ENCODE measurements at places on chromosomes 11 and 22.

DNA sequence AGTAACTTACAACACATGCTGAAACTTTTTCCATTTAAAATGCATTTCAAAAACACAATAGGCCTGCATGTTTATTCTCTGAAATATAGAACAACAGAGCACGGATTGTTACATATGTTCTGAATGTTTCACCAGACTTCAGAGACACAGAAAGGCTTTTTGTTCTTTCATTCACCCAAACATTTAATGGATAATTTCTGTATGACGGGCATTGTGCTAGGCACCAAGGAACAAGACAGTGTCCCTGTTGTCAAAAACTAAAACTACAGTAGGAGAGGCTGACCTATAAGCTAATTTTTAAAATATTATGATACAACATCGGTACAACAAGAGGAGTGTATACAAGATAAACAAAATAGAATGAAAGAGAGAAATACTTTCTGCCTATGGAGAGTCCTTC is 81.9 kb upstream of the TEAD1 start:
- no peak for DNase-seq

GRCh38 chr11:120142441-120143100 is 4.7 kb upstream of the TRIM29 start:
- DNase-seq: no peak

- peak; percentile 78 for DNase-seq
These were observed 55.8 kb upstream of the RRAS2 start for GRCh38 chr11:14414470-14415461.

- DNase-seq: no peak
These were observed 33.0 kb upstream of the NUP160 start for GRCh38 chr11:47881145-47881544.

- DNase-seq: no peak
These were observed 29.8 kb downstream of the ABTB2 start for GRCh38 chr11:34327804-34328631.

- no peak for DNase-seq
These were observed 532.1 kb downstream of the BUD13 start for GRCh38 chr11:116240710-116241109.

GRCh38 chr22:35582218-35582860 is 34.8 kb downstream of the MB start:
- DNase-seq: no peak

GRCh38 chr11:95682552-95682951 is 107.0 kb downstream of the FAM76B start:
- DNase-seq: peak; percentile 42

GRCh38 chr11:134071306-134071705 is 2.4 kb downstream of the JAM3 start:
- no peak for DNase-seq

GRCh38 chr11:34445956-34446355 is 7.2 kb downstream of the CAT start:
- DNase-seq: no peak

- DNase-seq: no peak
These were observed 88.4 kb upstream of the RTL6 start for GRCh38 chr22:44586351-44586990.

- DNase-seq: peak; percentile 93
These were observed at the start of gene NUP160 for GRCh38 chr11:47847892-47848699. TSS of gene NUP160 (minus strand) at chr11:47848350. CDS start at chr11:47848318, 32 bp downstream.

GRCh38 chr11:11140510-11140909 is 212.5 kb downstream of the CSNK2A3 start:
- no peak for DNase-seq

- no peak for DNase-seq
These were observed 122.2 kb downstream of the C11orf58 start for GRCh38 chr11:16860617-16861016.

DNA sequence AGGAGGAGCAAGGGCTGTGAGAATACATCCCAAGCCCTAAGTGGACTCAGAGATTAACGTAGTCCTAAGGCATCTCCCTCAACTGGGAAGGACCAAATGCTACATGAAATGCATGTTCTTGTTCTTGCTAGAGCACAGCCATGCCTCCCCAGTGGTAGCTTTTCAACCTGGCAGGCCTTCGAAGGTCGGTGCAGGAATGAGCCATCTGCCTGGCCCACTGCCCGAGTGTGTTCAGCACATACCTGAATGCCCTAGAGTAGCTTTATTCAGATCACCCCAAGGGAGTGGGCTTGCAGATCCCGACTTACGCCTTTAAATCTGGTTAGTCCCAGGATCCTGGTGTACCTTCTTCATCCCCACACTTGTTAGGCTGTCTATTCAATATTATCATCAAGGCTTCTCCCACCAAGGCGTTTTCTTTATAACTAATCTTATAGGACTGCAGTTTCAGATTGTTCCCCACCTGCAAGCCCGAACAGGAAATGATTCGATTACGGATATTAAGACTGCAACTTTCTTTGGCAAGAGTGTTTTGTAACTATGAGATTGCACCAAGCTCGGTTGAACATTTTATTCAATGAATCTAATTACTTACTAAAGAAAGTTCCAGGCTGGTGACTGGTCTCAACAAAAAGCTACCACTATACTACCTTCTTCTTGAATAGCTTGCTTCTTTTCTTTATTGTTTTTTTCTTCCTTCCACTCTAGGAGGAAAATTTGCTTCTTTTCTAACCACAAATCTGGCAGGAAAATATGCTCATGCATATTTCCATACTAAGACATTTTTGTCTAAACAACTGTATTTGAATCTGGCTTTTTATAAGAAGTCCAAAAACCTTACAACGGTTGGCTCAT is 115.6 kb downstream of the SGSM3 start:
- no peak for DNase-seq

- DNase-seq: no peak
These were observed 216.5 kb upstream of the PLET1 start for GRCh38 chr11:112477152-112477551.

- peak; percentile 51 for DNase-seq
These were observed 9.4 kb downstream of the PLAAT2 start for GRCh38 chr11:63553759-63554158.

GRCh38 chr11:17730608-17731462 is 3.7 kb upstream of the KCNC1 start:
- peak; percentile 82 for DNase-seq

DNA sequence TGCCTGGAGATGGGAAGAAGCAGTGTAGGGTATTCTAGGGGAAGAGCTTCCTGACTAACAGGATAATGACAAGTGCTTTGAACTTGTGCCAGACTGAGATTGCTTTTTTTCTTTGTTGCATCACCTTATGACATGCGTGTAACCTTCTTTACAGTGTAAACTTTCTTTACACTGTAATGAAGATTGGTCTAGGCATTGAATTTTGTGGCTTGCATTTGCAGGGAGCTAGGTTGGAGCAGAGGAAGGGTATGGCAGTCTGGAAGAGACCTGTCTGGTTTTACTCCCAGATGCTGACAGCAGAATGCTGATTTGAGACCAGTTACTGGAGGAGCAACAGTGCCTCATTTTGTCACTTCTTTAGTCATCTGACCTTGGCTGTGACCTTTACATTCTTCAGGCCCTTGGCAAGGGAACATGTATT is 5.6 kb downstream of the DDB2 start:
- no peak for DNase-seq

- DNase-seq: no peak
These were observed at the start of gene MS4A1 for GRCh38 chr11:60455531-60456042. TSS of gene MS4A1 (plus strand) at chr11:60455847. CDS start at chr11:60462375, 6,528 bp downstream.

DNA sequence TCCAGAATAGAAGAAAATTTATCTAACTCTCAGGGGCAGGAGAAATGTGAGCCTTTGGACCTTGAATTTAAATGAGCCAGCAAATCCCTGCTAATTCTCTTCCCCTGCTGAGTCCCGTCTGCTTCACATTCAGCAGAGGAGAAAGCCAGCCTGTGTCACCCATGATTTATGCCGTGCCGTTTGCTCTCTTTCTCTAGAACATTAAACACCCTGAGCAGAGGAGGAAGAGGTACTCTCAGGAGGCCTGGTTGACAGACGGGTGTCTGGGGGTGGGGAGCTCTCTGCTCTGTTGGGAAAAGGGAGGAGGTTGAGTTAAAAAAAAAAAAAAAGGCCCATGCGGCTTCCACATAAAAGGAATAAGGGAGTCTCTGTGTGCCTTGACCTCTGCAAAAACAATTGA is 11.3 kb upstream of the MTMR3 start:
- DNase-seq: no peak

Data from activated CD4-positive, alpha-beta T cell treated with anti-CD3 and anti-CD28 coated beads, Interleukin-2, amount 50 U/mL, for 48 hours (primary cell).